ENCODE measurements at places on chromosomes 3 and 15.

DNA sequence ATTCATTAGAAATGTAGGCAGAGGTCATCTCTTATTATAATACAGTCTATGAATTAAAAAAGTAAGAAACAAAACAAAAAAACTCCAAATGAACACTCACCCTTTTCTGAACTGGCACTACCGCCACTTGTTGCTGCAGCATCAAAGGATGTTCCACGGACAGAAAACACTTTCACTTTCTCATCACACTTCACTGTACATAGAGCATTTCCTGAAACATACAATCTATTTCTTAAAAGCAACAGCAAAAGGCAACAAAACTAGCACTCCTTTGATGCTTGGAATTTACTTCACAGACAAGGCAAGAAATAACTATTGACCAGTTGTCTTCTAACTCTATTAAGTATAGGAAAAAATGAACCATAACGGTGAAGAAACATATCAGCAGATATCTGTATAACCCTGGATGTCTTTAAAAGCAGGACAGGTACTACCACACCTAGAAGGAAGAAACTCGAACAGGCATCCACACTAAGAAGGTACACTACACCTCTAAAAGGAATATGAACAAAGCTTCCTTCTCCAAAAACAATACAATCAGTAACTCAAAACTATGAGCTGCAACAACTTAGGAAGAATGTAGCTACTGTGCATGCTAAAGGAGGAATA lies 24.9 kb downstream of the ETFA start:
- no peak for DNase-seq

DNA sequence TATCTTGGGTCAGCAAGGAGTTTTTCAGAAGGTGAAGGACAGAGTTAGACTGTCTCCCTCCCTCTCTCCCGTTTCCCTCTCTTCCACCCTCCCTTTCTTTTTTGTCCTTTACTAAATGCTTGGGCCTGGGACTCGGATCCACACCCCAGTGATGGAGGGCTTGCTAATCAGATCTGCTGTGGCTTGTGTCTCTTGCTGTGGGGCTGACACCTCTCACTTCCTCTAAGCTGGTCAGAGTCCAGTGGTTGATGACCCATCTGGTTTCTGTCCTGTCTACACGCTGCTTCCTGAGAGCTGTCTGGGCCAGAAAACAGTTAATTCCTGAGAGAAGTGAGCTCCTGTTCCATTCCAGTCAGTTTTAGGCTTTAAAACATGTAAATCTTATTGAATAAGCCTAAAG lies 849 bp downstream of the TRAK1 start:
- no peak for DNase-seq

DNA sequence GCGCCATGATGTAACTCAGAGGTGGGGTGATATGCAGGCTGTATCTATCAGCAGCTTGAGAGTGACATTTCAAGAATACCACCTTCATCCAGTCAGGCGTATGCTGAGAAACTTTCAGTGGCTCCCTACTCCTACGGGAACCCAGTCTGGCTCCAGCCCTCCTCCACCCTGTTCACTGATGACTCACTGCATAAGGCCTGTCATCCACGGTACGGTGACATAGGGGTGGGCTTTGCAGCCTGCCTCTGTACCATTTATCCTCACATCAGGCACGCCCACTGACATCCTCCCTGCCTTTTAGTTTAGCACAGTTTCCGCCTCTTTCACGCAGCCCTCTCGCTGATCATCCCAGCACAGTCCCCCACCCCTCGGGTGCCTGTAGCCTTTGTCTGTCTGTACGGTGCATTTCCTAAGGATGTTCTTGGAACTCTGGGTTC lies 11.7 kb downstream of the PXYLP1 start:
- no peak for DNase-seq

DNA sequence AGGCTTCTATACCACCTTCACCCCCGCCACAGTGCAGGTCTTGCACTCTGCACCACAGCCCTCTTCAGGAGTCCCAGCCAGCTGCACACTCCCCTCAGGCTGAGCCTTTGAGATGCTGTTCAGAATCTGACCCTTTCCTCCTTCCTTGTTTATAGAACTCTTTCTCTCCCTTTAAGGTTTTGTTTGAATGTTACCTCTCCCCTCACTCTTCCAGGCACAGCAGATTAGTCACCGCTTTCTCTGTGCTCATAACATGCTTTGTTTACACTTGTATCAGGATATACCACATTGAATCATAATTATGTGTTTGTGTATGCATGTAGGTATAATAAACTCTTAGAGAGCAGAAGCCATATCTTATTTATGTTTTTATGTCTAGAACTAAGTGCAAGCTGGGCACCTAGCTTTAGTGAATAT lies 168.4 kb upstream of the BCL6 start:
- no peak for DNase-seq

DNA sequence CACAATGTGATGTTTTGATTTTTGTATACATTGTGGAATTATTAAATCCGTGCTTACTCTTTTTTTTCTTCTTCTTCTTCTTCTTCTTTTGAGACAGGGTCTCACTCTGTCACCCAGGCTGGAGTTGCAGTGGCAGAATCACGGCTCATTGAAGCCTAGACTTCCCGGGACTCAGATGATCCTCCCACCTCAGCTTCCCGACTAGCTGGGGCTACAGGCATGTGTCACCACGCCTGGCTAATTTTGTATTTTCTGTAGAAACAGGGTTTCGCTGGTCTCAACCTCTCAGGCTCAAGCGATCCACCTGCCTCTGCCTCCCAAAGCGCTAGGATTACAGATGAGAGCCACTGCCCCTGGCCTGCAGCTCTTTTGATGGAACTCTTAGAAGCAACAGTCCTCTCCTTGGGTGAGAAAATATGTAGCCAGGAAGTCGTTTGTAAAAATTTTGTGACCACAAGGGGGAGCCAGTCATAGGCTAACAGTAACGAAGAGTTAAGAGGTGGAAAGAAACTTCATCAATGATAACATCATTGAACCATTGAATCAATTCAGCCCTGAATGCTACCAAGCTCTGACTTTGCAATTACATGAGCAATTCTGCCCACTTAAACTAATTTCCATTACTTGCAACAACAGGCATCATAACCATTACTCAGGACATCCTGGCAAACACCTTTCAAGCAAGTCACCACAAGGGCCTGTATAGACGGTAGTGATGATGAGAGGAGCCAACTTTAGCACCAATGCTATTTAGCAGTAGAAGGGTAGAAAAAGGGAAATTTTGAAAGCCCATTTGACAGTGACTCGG lies 16.7 kb upstream of the CMTM7 start:
- DNase-seq: peak; percentile 11

DNA sequence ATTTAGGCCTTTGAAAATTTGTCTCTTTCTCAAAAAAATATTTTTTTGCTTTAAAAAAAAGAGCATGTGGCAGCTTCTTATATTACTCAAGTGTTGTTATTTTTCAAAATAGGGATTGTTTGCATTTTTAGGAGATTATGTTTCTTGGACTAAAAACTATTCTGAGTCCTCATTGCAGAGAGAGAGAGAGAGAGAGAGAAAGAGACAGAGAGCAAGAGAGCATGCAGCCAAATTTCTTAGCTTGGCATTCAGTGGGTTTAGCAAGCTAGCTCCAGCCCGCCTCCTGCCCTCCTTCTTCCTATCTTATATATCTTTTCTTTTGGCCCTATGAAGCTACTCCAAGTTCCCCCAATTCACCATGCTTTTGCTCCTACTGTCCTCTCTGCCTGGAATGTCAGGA lies 55.7 kb downstream of the CEMIP start:
- no peak for DNase-seq

DNA sequence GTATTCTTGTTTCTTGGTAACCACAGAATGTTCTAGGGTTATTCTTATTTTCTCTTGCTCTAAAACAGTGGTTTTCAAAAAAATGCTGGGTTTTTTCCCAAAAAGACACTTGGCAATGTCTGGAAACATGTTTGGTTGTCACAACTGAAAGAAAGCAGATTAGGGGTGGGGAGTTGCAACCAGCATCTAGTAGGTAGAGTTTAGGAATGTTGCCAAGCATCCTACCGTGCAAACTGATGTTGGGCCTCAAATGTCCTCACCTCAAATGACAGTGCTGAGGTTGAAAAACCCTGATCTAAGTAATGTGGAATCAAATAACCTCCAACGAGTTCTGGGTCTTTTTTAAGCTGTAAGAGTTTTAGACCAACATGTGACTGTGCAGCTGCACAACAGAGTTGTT lies 270.5 kb upstream of the STT3B start:
- DNase-seq: no peak

GRCh38 chr3:29555590-29555989 lies 274.7 kb downstream of the RBMS3 start:
- DNase-seq: no peak

DNA sequence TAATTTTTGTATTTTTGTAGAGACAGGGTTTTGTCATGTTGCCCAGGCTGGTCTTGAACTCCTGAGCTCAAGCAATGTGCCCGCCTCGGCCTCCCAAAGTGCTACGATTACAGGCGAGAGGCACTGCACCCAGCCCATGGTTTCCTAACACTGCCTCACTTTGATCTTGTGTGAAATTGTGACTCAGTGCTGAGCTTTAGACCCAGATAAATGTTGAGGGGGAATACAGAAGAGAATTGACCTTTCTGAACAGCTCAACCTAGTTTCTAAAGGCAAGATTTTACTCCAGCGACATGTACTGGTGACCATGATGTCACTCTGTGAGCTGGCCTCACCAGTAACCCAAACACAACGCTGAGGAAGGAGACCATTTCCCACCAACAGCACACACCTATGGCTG lies 73.5 kb downstream of the ATP1B3 start:
- DNase-seq: no peak

DNA sequence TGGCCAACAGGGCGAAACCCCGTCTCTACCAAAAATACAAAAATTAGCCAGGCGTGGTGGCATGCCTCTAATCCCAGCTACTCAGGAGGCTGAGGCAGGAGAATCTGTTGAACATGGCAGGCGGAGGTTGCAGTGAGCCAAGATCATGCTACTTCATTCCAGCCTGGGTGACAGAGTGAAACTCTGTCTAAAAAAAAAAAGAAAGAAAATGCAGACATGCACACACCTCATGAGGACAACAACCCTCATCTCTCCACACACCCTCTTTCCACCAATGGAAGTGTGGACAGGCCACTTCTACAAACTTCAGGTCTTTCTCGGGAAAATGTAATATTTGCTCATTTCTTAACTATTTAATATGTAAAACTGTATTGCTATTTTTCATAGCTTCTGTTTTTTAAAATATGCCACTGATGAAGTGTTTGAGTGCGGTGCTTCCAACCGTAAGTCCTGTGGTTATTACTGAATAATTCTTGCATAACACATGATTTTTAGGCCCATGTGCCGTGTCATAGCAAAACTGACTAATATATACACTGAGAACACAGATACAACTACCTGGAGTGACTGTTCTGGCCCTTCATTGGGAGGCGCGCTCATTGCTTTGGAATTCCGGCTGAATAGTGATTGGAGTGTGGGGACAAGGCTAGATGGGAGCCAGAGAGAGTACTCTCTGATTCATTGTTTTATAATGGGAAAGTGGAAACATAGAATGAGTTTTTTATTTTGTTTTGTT lies 23.1 kb downstream of the LRRC31 start:
- no peak for DNase-seq

DNA sequence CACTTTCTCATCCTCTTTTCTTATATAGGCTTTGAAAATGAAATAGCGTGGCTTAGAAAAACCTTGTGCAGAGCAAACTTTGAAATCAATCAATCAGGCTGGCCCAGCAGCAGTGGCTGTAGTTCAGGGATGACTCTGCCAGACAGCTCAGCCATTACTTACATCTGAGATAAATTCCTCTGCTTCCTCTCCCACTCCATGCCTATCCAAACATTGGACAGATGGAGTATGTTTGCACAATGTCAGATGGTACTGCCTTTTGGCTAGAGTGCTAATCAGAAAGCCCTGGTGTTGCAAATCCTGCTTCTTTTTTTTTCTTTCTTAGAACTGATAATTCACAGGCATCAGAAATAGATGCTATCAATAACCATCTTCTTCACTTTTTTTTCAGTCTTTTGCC lies 1065.1 kb downstream of the AGBL1 start:
- DNase-seq: no peak

DNA sequence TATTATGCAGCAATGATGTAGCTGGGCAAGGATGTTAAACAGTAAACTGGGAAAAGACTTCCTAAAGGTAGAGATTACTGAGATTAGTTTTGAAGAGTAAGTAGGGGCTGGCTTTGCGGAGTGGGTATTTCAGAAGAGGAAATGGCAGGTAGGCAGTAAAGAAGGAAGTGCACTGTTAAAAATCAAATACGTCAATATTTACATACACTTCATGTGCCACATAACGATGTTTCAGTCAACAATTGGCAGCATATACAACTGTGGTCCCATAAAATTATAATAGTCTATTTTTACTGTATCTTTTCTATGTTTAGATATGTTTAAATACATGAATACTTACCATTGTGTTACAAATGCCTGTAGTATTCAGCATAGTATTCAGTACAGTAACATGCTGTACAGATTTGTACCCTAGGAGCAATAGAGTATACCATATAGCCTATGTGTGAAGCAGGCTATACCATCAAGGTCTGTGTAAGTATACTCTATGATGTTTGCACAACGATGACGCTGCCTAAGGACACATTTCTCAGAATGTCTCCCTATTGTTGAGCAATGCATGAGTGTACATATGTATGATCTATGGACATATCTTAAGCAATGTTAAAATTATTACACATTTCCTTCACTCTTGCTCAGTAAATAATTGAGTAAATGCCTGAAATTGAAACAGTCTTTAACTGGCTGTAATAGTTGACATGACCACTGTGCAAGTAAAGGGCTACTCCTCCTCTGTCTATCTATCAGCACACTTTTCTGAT lies 196.7 kb downstream of the ISL2 start:
- DNase-seq: peak; percentile 52

DNA sequence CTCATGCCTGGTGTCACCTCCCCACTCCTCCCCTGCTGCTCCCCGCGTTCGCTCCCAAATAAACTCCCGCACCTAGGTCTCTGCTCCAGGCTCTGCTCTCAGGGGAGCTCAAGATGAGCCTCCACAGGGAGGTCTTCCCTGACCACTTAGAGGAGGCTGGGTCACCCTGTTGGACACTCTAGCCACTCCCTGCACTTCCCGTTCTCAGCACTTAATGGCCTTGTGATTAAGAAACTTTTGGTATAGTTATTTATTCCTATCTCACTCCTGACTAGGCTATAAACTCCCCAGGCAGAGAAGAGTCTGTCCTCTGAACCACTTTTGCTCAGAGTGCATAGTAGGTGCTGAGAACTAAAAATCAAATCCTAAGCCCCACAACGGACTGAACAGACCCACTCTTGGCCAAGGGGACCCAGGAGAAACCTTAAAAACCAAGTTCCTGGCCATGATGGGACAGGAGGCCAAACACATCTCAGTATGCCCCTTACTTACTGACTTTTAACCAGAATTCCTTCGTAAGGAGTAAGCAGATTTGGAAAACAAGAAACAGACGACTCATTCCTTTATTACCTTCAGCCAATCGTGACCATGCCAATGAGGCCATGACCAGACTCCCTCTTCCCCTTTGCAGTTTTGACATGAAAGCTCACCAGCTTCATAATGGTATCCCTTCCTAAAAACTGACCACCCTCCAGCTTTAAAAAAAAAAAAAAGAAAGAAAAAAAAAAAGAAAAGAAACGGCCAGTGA lies 69.0 kb upstream of the HRH1 start:
- no peak for DNase-seq

Data from NCI-H2081 treated with DMSO at 0.1 percent for 48 hours (cell line).